ENCODE measurements at places on chromosomes 7 and 10.
A peak's percentile ranks its signal among the peaks of the same experiment; 100 is the strongest.

DNA sequence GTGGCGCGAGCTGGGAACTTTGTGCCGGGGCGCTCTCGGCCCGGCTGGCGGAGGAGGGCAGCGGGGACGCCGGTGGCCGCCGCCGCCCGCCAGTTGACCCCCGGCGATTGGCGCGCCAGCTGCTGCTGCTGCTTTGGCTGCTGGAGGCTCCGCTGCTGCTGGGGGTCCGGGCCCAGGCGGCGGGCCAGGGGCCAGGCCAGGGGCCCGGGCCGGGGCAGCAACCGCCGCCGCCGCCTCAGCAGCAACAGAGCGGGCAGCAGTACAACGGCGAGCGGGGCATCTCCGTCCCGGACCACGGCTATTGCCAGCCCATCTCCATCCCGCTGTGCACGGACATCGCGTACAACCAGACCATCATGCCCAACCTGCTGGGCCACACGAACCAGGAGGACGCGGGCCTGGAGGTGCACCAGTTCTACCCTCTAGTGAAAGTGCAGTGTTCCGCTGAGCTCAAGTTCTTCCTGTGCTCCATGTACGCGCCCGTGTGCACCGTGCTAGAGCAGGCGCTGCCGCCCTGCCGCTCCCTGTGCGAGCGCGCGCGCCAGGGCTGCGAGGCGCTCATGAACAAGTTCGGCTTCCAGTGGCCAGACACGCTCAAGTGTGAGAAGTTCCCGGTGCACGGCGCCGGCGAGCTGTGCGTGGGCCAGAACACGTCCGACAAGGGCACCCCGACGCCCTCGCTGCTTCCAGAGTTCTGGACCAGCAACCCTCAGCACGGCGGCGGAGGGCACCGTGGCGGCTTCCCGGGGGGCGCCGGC, 870 bp downstream of the FZD1 start:
- H3K27me3 ChIP-seq, result peaks cover 15% of the 10 kb centered on the region
- H3K4me1 ChIP-seq, result peaks cover 23% of the 10 kb centered on the region
- H3K27ac ChIP-seq, result peak overlapping the region; percentile 29
- H3K36me3 ChIP-seq, result no peaks in the 10 kb centered on the region
- peak; percentile 87 for DNase-seq

- no peak overlapping the region for H3K4me3 ChIP-seq
- no peak for DNase-seq
- H3K4me1 ChIP-seq, result no peaks in the 10 kb centered on the region
- no peaks in the 10 kb centered on the region for H3K27me3 ChIP-seq
These were observed 186.9 kb downstream of the SND1 start for GRCh38 chr7:127838816-127839415.

GRCh38 chr10:70007116-70007820, 45.4 kb upstream of the MACROH2A2 start:
- no peaks in the 10 kb centered on the region for H3K36me3 ChIP-seq
- H3K4me3 ChIP-seq, result no peak overlapping the region
- no peaks in the 10 kb centered on the region for H3K27me3 ChIP-seq
- H3K4me1 ChIP-seq, result no peaks in the 10 kb centered on the region
- no peak overlapping the region for H3K27ac ChIP-seq
- DNase-seq, result no peak

DNA sequence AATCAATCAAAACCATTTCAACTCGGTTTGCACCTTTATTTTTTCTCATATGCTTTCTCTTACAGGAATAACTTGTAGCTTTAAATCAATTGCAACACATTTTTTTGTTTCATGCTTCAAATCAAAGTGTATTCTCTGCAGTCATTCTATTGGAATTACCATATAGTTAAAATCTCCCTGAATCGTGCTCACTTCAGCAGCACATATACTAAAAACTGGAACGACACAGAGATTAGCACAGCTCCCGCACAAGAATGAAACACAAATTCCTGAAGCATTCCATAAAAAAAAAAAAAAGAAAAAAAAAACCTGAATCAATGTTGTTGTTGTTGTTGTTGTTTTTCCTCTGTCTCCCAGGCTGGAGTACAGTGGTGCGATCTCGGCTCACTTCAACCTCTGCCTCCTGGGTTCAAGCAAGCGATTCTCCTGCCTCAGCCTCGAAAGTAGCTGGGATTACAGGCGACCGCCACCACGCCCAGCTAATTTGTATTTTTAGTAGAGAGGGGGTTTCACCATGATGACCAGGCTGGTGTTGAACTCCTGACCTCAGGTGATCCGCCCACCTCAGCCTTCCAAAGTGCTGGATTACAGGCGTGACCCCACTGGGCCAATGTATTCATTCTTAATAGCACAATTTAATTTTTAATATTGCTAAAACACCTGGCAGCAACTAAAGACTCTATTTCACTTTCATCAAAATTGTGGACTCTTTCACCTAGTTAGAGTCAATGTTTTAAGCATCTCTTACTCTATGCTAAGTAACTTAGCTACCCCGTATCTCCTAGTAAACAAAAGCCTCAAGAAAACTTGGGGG, 26.3 kb downstream of the ANKRD61 start:
- H3K4me3 ChIP-seq, result peak overlapping the region; percentile 94
- no peak for DNase-seq
- H3K4me1 ChIP-seq, result peaks cover 3% of the 10 kb centered on the region
- H3K27me3 ChIP-seq, result no peaks in the 10 kb centered on the region
- H3K36me3 ChIP-seq, result peaks cover 14% of the 10 kb centered on the region

DNA sequence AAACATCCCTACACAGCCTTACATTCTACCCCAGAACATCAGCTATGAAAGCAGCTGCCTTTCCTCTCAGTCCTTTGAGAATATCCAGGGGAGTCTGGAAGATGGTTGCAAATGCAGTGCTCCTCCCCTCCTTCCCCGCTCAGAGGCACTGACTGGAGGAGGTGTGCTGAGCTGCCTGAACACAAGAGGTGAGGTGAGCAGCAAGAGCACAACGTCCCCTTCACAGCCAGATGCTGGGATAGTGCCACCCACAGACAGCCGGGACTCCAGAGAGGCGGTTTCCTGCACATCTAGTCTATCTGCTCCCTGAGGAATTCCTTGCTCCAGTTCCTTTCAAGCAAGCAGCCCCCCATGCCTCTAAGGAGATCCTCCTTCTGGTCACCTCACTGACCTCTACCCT, 74.2 kb downstream of the EZH2 start:
- H3K4me1 ChIP-seq, result no peaks in the 10 kb centered on the region
- no peaks in the 10 kb centered on the region for H3K27me3 ChIP-seq
- H3K4me3 ChIP-seq, result no peak overlapping the region
- peaks cover 48% of the 10 kb centered on the region for H3K36me3 ChIP-seq
- no peak for DNase-seq

DNA sequence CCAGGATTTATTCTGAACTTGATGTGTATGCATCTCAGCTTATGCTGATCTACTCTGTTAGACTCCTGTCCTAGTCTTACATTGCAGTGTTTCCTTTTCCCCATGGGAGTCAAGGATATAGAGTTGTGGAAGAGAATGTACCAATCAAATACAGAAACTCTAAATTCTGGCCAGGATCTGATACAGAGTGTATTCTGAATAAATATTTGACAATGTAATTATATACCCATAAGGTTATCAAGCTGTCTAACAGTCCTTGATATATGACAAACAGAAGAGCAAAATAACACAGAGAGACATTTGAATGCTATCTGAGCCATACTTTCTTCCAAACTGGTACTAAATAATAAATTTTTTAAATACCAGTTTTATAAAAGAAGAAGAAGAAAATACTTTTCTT, 116.8 kb downstream of the ETV1 start:
- no peak overlapping the region for H3K4me3 ChIP-seq
- H3K36me3 ChIP-seq, result no peaks in the 10 kb centered on the region
- no peaks in the 10 kb centered on the region for H3K4me1 ChIP-seq
- no peak for DNase-seq
- peaks cover 13% of the 10 kb centered on the region for H3K27me3 ChIP-seq

- no peak for DNase-seq
- no peak overlapping the region for H3K27ac ChIP-seq
- H3K36me3 ChIP-seq, result no peaks in the 10 kb centered on the region
- no peaks in the 10 kb centered on the region for H3K4me1 ChIP-seq
These were observed 380.9 kb downstream of the GATA3 start for GRCh38 chr10:8435186-8436055.

- peaks cover 64% of the 10 kb centered on the region for H3K4me1 ChIP-seq
- peak overlapping the region; percentile 98 for H3K27ac ChIP-seq
- H3K27me3 ChIP-seq, result no peaks in the 10 kb centered on the region
- peak; percentile 96 for DNase-seq
- no peaks in the 10 kb centered on the region for H3K36me3 ChIP-seq
These were observed 4.7 kb downstream of the NFE2L3 start for GRCh38 chr7:26156451-26157420.

DNA sequence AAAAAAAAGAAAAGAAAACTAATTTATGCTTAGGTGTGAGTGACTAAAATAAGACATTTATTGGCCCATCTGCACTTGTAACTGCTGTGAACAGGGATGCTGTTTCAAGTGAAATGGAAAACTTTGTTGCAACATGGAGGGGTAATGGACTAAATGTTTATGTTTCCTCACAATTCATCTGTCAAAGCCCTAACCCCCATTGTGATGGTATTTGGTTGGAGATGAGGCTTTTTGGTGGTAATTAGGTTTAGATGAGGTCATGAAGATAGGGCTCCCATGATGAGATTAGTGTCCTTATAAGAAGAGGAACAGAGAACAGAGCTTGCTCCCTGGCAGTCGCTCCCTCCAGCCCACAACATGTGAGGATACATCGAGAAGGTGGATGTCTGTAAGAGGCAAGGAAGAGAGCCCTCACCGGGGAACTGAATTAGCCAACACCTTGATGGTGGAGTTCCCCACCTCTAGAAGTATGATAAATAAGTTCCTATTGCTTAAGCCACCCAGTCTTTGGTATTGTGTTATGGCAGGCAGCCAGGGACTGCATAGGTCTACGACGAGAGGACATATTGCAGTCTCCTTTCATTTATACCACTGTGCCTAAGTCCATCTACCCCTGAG, 28.6 kb upstream of the VCL start:
- H3K36me3 ChIP-seq, result no peaks in the 10 kb centered on the region
- H3K4me3 ChIP-seq, result no peak overlapping the region
- peaks cover 12% of the 10 kb centered on the region for H3K4me1 ChIP-seq
- DNase-seq, result no peak

GRCh38 chr7:130379532-130379920, 768 bp upstream of the CPA1 start:
- no peaks in the 10 kb centered on the region for H3K36me3 ChIP-seq
- peaks cover 6% of the 10 kb centered on the region for H3K4me1 ChIP-seq
- H3K4me3 ChIP-seq, result no peak overlapping the region
- H3K27ac ChIP-seq, result no peak overlapping the region
- DNase-seq, result no peak
- no peaks in the 10 kb centered on the region for H3K27me3 ChIP-seq

- peaks cover 6% of the 10 kb centered on the region for H3K36me3 ChIP-seq
- no peak overlapping the region for H3K27ac ChIP-seq
- H3K27me3 ChIP-seq, result no peaks in the 10 kb centered on the region
- H3K4me1 ChIP-seq, result no peaks in the 10 kb centered on the region
These were observed 28.6 kb downstream of the PDSS1 start for GRCh38 chr10:26725837-26726727.

- no peak for DNase-seq
- no peak overlapping the region for H3K4me3 ChIP-seq
- no peaks in the 10 kb centered on the region for H3K27me3 ChIP-seq
- no peaks in the 10 kb centered on the region for H3K4me1 ChIP-seq
- no peak overlapping the region for H3K27ac ChIP-seq
These were observed 68.8 kb downstream of the DGKB start for GRCh38 chr7:14833707-14834106.

- no peaks in the 10 kb centered on the region for H3K4me1 ChIP-seq
- H3K27ac ChIP-seq, result no peak overlapping the region
- H3K36me3 ChIP-seq, result no peaks in the 10 kb centered on the region
- H3K4me3 ChIP-seq, result no peak overlapping the region
- no peak for DNase-seq
These were observed 56.7 kb downstream of the ITIH5 start for GRCh38 chr10:7610026-7610425.

DNA sequence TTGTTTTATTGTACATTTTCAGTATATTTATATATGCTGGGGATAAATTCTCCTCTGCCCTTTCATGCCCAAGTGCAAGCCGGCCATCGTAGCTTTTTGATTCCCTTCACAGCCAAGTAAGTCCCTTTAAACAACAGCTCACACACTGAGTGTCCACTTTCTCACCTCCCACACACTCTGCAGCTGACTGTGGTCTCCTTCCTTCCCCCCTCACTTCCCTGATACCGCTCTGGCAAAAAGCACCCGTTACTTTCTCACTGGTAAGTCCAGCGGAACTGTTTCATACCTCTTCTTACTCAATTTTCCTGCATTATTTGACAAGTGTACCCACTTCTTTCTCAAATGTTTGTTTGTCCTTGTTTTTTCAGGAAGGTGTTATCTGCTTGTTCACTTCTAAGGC, 35.2 kb downstream of the MGAM start:
- no peaks in the 10 kb centered on the region for H3K4me1 ChIP-seq
- H3K4me3 ChIP-seq, result no peak overlapping the region
- H3K36me3 ChIP-seq, result no peaks in the 10 kb centered on the region
- no peak overlapping the region for H3K27ac ChIP-seq

DNA sequence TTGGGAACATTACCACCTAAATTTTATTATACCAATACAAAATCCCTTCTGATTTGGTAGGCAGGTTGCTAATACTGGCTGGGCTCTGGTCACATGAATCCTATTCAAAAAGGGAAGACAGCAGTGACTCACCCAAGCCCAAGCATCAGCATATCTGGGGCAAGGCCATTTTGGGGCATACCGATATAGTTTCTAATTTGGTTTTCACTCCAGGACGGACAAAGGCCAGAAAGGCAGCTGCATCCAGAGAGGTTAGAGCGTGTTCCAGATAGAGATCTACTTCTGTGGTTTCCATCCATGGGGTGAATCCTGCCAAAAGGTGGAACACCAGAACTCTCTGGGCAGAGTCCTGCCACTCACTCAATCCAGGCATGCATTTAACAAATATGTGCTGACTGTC, 335.8 kb downstream of the ELMO1 start:
- DNase-seq, result no peak
- H3K27me3 ChIP-seq, result no peaks in the 10 kb centered on the region
- H3K4me1 ChIP-seq, result peaks cover 15% of the 10 kb centered on the region
- H3K4me3 ChIP-seq, result no peak overlapping the region

DNA sequence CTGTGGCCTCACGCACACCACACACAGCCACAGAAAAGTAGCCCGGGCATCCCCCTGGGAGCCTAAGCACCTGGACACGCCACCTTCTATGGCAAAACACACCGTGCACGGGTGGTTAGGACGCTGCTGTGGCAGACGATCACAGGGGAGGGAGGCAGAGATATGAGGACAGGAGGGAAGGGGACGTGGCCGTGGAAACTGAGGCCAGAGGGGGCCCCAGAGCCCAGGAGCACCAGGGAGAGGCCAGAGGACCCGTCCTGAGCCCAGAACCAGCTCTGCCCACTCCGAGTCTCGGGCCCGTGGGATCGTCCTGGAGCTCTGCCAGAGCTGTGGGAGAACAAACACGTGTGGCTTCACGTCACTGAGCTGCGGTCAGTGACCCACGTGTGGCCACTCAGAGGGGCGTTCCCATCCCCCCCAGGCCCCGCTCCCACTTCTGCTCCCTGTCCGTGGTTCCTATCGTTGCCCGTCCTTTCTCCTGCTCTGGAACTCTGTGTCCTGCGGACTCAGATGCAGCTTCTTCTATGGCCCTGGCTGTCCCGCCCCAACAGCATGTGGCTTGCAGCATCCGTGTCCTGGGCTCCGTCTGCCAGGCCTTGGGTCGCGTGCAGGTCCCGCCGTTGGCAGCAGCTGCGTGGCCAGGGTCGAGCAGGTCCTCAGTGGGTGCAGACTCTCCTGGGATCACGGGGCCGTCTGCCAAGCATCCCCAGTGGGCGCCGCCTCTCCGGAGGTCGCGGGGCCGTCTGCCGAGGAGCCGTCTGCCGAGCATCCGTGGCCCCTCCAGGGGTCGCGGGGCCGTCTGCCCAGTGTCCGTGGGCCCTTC, 31.0 kb downstream of the GET4 start:
- DNase-seq, result peak; percentile 88
- peaks cover 7% of the 10 kb centered on the region for H3K36me3 ChIP-seq
- H3K4me1 ChIP-seq, result peaks cover 25% of the 10 kb centered on the region
- H3K4me3 ChIP-seq, result no peak overlapping the region
- H3K27me3 ChIP-seq, result no peaks in the 10 kb centered on the region

Data from common myeloid progenitor, CD34-positive (primary cell).